ENCODE measurements at places on chromosomes 5 and 9. TPM values are rescaled to one million over a fixed set of nuclear protein-coding genes. Genes with fewer than 3 reads are reported as not detected.

PDE8B gene
- 7.3 TPM for total RNA-seq

SPINK4 gene
- total RNA-seq, result not detected

ZFP2 gene
- 8.2 TPM for total RNA-seq

TRIM14 gene
- 0.82 TPM for total RNA-seq

PCDHB9 gene
- 4.9 TPM for total RNA-seq

HMGCR gene
- 519 TPM for total RNA-seq

RNF183 gene
- not detected for total RNA-seq

PKD2L2 gene
- not detected for total RNA-seq

TAF7 gene
- 119 TPM for total RNA-seq

N4BP3 gene
- total RNA-seq, result 4.1 TPM

SUSD1 gene
- total RNA-seq, result 63.6 TPM

GNA14 gene
- total RNA-seq, result 1.6 TPM

MSMP gene
- total RNA-seq, result 0.41 TPM

CER1 gene
- total RNA-seq, result not detected

HTR1A gene
- 20.4 TPM for total RNA-seq

GALNT12 gene
- total RNA-seq, result 0.82 TPM

GARIN3 gene
- not detected for total RNA-seq

SPTAN1 gene
- total RNA-seq, result 810 TPM
